Left ventricle myocardium superior (tissue), 1 donor: ENCODE measurements at places on chromosomes 6 and 20.

DNA sequence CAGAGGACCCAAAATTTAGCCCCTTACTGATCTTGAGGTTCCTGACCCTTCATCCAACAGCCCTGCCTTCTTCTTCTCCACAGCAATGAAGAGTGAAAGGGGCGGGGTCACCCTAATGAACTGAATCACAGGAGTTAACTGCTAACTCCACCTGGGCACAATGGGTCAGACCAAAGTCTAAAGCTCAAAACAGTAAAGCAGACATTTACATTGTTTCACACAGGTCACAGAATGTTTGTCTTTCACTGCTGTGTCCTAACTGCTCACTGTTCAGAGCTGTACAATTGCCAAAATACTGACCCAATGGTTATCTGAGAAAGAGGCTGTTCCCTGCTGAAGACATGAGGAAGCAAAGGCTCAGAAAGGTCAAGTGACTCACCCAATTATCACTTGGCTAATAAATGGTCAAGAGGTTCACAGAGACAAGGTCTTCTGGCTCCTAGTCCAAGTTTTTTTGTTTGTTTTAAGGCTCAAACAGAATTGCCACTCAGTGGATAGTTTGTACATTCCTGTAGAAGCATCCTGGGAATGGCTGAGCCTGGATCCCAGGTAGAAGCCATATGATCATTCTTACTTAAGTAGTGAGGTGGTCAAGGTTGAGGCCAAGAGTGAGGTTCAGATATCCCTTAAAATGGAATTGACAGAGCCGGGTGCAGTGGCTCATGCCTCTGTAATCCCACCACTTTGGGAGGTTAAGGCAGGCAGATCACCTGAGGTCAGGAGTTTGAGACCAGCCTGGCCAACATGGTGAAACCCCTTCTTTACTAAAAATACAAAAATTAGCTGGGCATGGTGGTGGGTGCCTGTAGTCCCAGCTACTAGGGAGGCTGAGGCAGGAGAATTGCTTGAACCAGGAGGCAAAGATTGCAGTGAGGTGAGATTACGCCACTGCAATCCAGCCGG, 35.1 kb upstream of the FAM83C start:
- no peak for DNase-seq

- no peak for DNase-seq
Measured at GRCh38 chr20:42790111-42790510, 399.6 kb downstream of the PTPRT start.

- DNase-seq, result no peak
Measured at GRCh38 chr6:90144396-90144795, 152.2 kb downstream of the BACH2 start.

DNA sequence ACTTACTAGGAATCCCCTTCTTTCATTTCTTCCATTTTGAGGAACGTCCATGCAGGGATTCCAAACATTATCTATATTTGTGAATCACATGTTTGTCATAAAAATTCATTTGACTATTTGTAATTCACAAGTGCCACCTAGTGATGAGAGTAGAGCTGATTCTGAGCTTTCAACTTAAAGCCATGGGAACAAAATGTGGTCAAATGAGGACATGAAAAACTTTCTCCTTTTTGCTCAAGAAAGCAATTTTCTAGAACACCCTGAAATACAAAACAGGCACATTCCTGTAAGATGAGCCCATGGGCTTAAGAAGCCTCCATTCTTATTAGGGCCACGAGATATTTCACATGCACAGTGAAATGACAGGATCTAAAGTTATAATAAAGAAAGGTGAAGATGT, 12.3 kb downstream of the MAP3K7 start:
- no peak for DNase-seq

GRCh38 chr20:47453167-47453782, 48.4 kb upstream of the NCOA3 start:
- no peak for DNase-seq

DNA sequence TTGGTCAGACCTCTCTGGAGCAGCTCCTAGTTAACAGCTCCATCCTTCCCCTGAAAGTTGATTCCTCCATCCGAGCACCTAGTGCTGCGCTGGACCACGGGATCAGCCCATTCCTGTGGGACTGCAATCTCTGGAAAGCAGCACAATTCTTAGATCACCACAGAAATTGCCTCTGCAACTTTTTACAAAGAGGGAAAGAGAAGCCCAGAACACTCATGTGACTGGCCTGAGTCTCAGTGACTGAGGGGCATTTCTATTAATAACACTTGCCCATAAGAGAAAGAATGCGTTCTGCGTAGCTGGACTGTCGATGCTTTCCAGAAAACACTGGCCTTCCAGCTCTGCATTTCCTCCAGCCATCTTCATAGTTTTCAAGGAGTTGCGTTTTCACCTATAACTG, 18.3 kb downstream of the MPC1 start:
- no peak for DNase-seq

GRCh38 chr6:100662264-100662663, 197.5 kb upstream of the SIM1 start:
- DNase-seq, result no peak
